NCI-H1930 (cell line): ENCODE measurements at places on chromosomes 7 and 10.

DNA sequence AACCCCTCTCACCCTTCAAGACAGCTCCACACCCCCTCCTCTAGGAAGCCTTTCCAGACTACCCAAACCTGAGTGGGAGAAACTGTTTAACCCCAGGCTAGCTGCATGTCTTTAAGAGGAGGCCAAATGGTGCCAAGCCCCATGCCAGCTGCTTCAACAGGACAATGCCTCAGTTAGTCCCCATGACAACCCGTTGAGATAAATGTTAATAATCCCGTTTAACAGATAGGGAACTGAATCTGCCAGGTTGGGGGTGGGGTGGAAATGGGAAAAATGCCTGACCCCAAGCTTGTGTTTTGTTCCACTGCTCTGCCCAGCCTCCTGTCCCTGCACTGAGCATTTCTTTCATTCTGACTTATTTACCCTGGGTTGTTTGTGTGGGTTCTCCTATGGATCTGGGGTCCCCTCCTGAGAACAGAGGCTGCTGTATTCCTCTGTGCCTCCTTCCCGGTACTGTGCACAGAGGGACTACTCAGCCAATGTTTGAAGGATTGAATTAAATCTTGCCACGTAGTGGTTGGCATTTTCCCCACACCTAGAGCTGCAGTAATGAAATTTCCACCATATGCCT is 452.6 kb upstream of the ZMIZ1 start:
- DNase-seq: no peak

DNA sequence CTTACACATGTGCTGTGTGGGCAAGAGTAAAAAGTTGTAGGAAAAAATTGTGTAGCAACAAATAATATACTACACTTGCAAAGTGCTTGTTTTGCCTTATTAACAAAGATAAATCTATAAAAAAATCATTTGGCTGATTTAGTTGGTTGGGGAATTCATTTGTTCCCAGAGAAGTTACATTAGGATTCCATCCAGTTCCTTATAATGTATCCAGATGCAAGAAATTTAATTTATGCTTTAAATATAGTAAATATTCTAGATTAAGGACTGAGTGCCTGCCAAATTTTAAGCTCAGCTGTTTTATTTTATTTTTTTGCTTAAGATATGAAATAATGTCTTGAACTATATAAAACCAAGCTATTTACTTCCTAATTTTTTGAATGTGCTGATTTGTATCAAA is 1169.9 kb downstream of the NXPH1 start:
- no peak for DNase-seq

- DNase-seq: no peak
Measured at GRCh38 chr10:24853661-24854060, 98.7 kb downstream of the PRTFDC1 start.

DNA sequence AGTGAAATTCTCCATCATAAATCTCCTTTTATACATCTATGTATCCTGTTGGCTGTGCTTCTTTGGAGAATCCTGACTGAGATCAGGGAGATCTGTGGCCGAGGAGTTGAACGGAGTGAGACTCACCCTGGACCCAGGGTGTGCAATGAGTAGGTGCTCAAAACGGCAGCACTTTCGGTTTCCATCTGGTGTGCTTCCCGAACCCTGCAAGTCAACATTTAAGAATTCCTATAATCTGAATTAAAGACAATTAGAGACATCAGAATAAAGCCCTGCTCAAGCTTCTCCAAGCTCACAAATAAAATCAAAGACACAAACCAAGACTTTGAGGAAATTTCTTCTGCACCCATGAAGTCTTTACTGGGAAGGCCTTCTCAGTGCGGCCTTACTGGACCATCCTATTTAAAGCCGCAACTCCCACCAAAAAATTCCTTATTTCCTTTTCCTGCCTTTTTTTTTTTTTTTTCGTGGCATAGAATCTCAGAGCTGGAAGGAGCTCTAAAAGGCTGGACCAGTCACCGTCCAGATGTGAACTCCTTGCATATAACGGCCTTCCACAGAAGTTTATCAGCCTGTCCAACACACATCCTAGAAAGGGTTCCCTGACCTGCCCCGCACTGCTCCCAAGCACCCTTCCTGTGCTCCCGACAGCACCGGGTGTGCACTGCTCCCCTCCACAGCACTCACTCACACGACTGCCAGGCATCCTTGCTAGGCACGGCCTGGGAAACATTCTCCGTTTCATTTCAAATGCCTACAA is 29.7 kb downstream of the GNA12 start:
- DNase-seq: no peak

DNA sequence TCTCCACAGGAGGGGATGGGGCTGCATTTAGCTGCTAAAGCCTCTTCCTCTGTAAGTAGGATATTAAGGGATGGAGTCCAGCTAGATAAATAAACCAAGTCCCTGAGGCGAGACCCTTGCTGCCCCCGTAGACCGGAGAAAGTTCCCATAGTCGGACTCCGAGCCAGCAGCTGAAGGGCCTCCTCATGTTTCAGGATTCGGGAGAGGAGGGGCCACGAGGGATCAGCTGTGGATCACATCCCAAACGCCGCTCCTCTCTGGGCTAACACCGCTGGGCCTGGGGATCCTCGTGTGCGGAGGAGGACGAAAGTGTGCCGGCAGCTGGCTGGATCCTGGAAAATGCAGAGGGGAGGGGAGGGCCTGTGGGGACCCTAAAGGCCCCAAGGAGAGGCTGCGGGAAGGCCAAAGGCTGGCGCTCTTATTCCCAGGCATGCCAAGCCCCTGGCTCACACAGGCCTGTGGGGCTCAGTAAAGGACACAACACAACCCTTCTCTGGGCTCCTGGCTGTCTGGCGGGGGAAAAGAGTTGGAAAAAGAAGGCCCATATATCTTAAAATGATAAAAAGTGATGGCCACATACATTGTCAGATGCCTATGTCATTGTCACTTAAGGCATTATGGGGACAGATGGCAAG is 82.5 kb upstream of the TMEM72 start:
- DNase-seq: no peak

GRCh38 chr7:138610671-138611170 is 90.4 kb downstream of the SVOPL start:
- no peak for DNase-seq

DNA sequence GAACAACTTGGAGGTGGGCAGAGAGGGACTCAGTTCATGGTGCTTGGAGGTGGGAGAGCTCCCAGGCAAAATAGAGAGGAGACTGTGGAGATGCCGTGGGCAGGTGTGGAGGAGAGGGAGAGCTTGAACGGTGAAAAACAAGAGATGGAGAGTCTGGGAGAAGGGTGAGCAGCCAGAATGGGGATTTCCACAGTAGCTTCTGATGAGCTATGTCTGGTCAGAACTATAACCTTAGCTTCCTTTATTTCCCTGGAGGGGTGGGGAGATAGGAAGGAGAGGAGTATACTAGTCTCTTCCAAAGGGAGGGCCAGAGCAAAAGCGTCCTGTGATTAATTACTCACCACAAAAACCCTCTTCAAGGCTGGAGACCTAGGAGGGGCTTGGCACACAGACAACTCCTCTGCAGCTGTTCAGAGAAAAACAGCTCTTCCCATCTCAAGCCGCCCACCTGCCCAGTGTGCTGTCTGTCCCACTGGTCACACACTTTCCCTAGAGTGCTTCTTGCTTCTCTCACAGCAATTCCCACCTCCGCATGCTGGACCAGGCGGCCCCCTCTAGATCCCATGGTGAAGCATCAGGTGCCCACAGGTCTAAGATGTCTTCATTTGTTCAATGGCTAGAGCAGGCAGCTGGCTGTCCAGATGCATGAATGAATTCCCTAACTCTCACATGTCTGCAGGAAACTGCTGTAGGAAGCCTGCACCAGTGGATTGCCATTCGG is 41.9 kb downstream of the TAS2R41 start:
- no peak for DNase-seq

- no peak for DNase-seq
Measured at GRCh38 chr7:93958651-93959050, 37.1 kb downstream of the GNG11 start.

GRCh38 chr7:80940539-80941207 is 21.8 kb upstream of the SEMA3C start:
- DNase-seq: no peak

- no peak for DNase-seq
Measured at GRCh38 chr7:40640566-40640965, 505.8 kb downstream of the SUGCT start.

DNA sequence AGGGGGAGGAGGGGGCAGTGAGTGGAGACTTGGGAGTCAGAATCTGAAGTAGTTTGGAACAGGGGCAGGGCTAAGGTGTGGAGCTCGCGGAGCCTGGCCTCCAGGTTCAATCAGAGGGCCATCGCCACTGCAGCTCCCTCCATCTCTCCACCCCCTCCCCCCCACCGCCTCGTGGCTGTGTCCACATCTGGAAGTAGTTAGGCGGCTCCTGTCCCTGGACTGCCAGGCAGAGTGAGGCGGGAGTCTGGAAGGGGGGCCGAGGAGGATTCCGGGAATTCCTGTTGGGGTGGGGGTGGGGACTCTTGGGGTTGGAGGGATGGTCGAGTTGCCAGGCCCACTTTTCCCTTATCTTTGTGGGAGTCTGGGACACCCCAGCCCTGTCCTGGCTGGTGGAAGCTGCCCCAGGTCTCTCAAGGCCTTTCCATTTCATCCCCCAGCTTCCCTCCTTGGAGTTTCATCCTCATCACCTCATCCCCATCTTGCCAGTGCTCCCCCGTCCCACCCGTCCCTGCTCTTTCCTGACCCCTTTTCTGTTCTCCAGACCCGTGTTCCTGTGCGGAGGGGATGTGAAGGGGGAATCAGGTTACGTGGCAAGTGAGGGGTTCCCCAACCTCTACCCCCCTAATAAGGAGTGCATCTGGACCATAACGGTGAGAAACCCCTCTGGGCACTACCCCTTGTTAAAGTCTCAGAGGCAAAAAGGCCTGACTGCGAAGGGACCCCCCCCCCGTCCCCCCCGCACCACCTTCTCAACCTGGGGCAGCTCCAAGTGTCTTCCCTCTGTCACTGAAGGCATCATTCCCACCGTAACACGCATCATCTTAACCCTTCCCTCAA is 944 bp downstream of the PCOLCE start:
- no peak for DNase-seq

- DNase-seq: no peak
Measured at GRCh38 chr7:22596763-22597400, 96.9 kb upstream of the STEAP1B start.
